ENCODE measurements at places on chromosomes 6 and 20.

- H3K27me3 ChIP-seq: no peaks in the 10 kb centered on the region
- H3K36me3 ChIP-seq: peaks cover 5% of the 10 kb centered on the region
- no peak for DNase-seq
- no peak overlapping the region for H3K27ac ChIP-seq
Measured at GRCh38 chr6:31473780-31474761, 23.9 kb upstream of the MICB start.

DNA sequence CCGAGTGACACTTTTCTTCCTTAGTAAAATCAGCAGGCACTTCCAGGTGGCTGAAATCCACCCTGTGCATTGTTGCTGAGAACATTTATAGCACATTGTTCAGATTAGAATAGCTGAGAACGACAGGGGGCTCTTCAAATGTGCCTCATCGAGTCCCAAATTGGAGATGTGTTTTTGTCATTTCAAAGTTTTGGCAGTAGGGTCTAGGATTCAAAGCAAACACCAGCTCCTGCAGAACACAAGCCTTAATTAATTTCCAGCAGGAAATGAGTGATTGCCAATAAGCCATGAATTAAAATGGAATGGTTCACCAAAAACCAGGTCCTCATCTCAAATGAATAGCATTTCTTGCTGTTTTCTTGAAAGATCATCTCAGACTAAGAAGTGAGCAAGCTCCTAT, 171.6 kb downstream of the PLCB1 start:
- no peaks in the 10 kb centered on the region for H3K36me3 ChIP-seq
- H3K4me1 ChIP-seq: no peaks in the 10 kb centered on the region
- no peak for DNase-seq
- H3K27me3 ChIP-seq: no peaks in the 10 kb centered on the region
- H3K27ac ChIP-seq: no peak overlapping the region
- no peak overlapping the region for H3K4me3 ChIP-seq

DNA sequence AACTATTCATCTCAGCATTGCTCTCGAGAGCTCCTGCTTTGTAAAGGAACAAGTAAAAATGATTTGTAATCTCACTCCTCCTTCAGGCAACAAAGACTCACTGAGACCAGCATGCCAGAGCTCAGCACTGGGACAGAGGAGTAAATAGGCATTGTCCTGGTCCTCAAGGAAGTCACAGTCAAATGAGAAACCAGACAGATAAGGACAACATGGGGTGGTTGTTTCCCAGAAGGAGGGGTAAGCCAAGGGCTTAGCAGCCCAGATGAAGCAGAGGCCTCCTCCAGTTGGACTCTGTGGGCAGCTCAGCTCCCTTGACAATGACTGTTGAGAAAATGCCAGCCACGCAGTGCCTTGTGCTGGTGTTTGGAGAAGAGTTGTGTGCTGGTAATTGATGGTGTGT, 425.7 kb upstream of the CHD6 start:
- no peaks in the 10 kb centered on the region for H3K27me3 ChIP-seq
- no peaks in the 10 kb centered on the region for H3K4me1 ChIP-seq
- H3K36me3 ChIP-seq: no peaks in the 10 kb centered on the region
- no peak overlapping the region for H3K27ac ChIP-seq
- DNase-seq: no peak
- H3K4me3 ChIP-seq: no peak overlapping the region

DNA sequence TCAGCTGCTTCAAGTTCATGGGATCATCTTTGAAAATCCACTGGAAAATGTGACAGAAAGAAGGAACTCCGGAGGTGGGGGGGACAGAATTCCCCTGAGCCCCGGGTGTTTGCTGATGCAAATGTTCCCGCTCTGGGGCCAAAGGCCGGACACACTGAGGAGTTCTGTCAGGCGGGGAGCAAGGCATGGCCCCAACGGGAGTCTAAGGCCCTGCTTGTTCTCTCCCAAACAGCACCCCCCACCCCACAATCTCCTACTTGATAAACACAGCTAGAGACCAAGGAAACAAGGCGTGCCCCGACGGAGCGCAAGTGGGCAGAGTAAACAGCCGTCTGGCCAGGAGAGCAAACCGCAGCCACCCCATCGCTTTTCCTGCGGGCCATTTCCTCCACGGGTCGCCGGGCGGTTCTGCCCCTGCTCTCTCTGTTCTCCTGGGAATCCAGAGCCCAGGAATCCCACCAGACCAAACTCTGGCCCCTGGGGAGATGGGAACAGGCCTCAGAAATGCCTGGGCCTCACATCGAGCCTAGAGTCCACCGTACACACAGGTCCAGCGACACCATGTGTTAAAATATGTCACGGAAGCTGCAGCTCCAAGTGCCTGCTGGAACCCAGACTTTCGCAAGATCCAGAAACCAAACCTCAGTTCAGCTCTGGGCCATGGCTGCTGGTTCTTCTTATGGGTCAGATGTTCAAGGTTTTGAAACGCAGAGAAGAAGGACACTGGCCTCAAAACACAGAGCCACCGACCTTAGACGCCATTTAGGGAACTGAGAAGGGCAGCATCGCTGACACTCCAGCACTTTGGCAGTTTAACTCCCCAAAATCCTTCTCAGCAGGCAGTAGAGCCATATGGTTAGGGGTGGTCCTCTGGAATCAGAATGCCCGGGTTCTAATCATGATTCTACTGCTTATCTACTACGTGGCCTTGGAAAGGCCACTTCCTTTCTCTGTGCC, 104.2 kb downstream of the PREX1 start:
- no peaks in the 10 kb centered on the region for H3K27me3 ChIP-seq
- H3K4me3 ChIP-seq: no peak overlapping the region
- DNase-seq: no peak
- peaks cover 63% of the 10 kb centered on the region for H3K36me3 ChIP-seq
- peak overlapping the region; percentile 25 for H3K27ac ChIP-seq
- peaks cover 27% of the 10 kb centered on the region for H3K4me1 ChIP-seq

DNA sequence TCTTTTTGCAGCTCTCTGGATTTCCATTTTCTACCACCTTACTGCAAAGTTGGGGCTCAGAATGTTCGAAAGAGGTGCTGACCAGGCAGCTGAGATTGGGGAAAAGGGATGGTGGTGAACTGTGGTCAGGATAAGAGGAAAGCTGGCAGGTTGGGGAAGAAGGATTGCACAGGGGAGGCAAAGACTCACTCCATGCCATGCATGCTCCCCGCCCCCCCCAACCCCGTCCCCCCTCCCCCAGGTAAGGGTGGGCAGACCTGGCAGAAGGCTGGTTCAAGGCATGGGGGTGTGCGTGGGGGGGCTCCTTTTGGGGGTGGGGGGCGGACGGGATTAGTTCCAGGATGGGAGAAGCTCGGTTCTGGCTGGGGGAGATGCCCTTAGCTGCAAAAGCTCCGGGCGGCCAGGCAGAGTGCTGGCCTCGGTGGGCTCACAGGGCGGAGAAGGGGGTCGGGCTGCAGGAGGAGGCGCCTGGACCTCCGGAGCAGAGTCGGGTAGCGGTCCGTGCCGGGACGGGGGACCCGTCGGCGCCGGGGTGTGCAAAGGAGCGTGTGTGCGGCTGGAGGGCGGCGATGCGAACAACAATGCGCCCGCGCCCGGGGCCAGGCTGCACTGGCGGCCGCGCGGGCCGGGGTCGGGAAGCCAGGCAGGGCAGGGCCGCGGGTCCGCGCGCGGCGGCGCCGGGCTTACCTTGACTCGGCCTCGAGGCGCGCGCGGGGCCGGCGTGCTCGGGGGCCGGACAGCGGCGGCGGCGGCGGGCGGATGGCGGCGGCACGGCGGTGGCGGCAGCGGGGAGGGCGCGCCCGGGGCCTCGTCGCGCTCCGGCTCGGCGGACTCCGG, 880 bp downstream of the ADNP start:
- H3K27me3 ChIP-seq: no peaks in the 10 kb centered on the region
- peaks cover 28% of the 10 kb centered on the region for H3K36me3 ChIP-seq
- H3K4me3 ChIP-seq: peak overlapping the region; percentile 93
- peaks cover 49% of the 10 kb centered on the region for H3K4me1 ChIP-seq

DNA sequence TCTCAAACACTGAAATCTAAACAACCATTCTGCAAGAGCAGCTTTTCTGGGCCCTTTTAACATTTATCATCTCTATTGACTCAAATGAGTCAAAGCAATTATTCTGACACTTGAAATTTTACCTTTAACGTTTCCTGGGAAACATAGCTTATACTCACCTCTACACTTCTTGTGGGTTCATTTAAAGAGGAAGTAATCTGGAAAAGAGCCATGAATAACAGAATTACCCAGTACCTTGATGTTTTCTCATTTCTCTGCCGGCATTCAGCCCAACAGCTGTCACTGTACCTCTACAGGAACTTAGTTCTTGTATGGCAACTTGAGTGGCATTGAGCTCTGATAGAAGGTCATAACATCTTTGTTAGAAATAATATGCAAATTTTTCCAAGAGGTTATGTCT, 272.2 kb downstream of the KCNQ5 start:
- no peaks in the 10 kb centered on the region for H3K36me3 ChIP-seq
- H3K27ac ChIP-seq: no peak overlapping the region
- no peaks in the 10 kb centered on the region for H3K27me3 ChIP-seq
- H3K4me3 ChIP-seq: no peak overlapping the region
- no peak for DNase-seq
- no peaks in the 10 kb centered on the region for H3K4me1 ChIP-seq

DNA sequence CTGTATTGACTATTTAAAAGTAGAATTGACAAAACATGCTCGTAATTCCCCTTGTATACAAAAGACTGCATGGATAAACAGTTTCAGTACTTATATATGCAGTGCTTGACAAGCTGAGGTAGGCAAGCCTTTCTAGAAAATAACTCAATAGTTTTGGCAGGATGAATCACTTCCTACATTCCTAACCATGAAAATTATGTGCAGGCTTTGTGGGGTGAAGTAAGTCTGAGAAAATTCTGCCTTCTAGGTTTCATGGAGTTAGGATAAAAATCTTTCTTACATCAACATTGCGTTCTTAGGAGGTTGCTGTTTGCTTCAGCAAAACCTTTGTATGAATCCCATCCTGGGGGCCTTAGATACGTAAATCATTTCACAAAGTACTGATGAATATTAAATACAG, 801.4 kb upstream of the EYS start:
- no peaks in the 10 kb centered on the region for H3K36me3 ChIP-seq
- no peak overlapping the region for H3K4me3 ChIP-seq
- H3K4me1 ChIP-seq: no peaks in the 10 kb centered on the region
- no peak overlapping the region for H3K27ac ChIP-seq
- no peak for DNase-seq

DNA sequence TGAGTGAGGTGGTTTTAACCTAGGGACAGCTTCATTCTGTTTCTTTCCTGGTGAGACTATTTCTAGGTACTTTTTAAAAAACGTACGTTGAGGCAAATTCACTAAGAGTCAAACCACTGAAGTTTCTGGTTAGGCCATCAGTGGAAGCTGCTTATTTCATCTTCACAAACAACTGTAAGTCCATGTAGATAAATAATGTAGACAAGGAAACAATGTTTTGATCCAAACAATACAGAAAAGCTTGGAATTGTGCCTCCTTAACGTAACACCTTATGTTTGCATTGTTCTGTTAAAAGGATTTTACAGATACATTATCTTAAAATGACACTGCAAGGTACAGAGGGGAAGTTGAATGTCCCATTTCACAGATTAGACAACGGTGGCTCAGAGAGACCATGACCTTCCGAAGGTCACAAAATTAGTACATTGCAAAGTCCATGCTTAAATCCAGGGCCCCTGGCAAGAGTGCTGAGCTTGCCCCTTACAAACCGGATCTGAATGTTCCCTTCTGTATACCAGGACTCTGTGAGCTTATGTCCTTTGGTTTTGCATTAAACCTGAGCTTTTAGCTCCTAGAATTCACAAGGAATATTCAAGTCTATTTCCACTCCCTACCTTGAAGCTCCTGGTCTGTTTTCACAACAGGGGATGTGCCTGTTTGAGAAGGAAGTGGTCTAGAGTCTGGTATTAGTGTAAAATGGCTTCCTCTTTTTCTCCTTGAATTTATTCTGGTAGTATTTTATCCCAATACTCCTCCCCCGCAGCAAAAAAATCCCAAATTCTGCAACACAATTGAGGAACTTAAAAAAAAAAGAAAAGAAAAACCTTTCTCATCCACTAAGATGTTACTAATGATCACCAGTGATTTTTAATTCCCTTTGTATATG, 28.9 kb upstream of the ZNF217 start:
- H3K4me1 ChIP-seq: peaks cover 28% of the 10 kb centered on the region
- H3K4me3 ChIP-seq: peak overlapping the region; percentile 85
- H3K27ac ChIP-seq: peak overlapping the region; percentile 60
- H3K27me3 ChIP-seq: no peaks in the 10 kb centered on the region
- no peak for DNase-seq
- H3K36me3 ChIP-seq: no peaks in the 10 kb centered on the region

DNA sequence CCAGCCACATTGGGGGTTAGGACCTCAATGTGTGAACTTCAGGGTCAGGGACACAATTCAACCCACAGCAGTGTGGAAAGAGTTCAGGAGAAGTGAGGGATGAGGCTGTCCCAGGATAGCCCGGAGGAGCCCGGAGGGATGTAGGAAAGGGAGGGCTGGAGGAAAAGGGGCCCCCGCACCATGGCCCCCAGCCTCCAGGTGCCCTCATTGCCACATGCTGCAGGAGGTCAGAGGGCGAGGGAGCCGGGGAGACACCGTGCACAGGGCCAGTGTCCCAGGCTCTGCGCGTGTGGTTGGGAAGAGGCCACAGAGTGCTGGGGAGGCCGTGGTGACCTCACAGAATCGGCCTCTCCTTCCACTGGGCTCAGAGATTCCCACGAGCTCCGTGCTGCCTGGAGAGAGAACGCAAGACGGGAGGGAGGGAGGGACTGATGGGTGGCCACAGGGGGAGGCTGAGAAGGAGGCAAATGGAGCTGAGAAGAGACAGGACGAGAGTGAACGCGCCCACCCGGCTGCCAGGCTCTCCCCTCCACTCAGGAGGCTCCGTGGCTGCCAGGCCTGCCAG, 215.1 kb downstream of the DLL1 start:
- H3K4me1 ChIP-seq: no peaks in the 10 kb centered on the region
- DNase-seq: no peak
- no peak overlapping the region for H3K4me3 ChIP-seq
- no peaks in the 10 kb centered on the region for H3K36me3 ChIP-seq
- no peak overlapping the region for H3K27ac ChIP-seq
- no peaks in the 10 kb centered on the region for H3K27me3 ChIP-seq

- peaks cover 2% of the 10 kb centered on the region for H3K27me3 ChIP-seq
- H3K36me3 ChIP-seq: no peaks in the 10 kb centered on the region
- H3K4me1 ChIP-seq: no peaks in the 10 kb centered on the region
- H3K27ac ChIP-seq: no peak overlapping the region
- H3K4me3 ChIP-seq: no peak overlapping the region
Measured at GRCh38 chr6:127186889-127187288, 68.4 kb downstream of the RSPO3 start.

DNA sequence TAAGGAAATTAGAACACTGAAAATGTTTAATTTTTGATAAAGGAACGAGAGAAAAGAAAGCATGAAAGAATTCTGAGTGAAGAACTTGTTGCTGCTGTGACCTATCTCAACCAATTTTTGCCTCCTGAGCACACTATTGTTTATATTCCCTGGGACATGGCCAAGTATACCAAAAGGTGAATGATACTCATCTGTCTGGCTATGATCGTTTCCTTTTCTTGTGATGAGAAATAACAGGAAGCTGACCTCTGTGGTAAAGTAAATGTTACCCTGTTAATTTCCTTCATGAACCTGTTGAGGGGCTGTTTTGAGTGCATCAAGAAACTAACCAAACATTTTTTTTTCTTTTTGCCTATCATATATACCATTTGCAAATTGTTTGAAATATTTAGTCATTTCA, 69.1 kb downstream of the FIG4 start:
- H3K27ac ChIP-seq: no peak overlapping the region
- DNase-seq: no peak
- H3K4me3 ChIP-seq: no peak overlapping the region
- peaks cover 3% of the 10 kb centered on the region for H3K4me1 ChIP-seq
- H3K27me3 ChIP-seq: no peaks in the 10 kb centered on the region

- no peak overlapping the region for H3K4me3 ChIP-seq
- H3K36me3 ChIP-seq: peaks cover 15% of the 10 kb centered on the region
- no peak overlapping the region for H3K27ac ChIP-seq
- no peak for DNase-seq
Measured at GRCh38 chr6:12160326-12160725, 129.8 kb upstream of the EDN1 start.
